ENCODE measurements at places on chromosomes 3 and 15.
A peak's percentile ranks its signal among the peaks of the same experiment; 100 is the strongest.

DNA sequence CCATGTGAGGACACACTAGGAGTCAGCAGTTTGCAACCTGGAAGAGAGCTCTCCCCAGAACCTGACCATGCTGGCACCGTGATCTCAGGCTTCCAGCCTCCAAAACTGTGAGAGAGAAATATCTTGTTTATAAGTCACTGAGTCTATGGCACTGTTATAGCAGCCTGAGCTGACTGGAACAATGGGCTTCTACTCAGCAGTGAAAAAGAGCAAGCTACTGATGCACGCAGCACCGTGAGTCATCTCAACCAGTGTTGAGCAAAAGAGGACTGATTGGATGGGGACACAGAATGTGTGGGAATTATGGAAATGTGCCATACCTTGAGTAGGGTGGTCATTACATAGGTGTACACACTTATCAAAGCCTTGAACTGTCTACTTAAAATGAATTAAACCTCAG lies 230.4 kb downstream of the PLCL2 start:
- DNase-seq, result no peak
- H3K36me3 ChIP-seq, result no peaks in the 10 kb centered on the region
- H3K27ac ChIP-seq, result no peak overlapping the region
- no peaks in the 10 kb centered on the region for H3K4me1 ChIP-seq
- no peak overlapping the region for H3K4me3 ChIP-seq

- H3K36me3 ChIP-seq, result no peaks in the 10 kb centered on the region
- no peak overlapping the region for H3K4me3 ChIP-seq
- H3K4me1 ChIP-seq, result no peaks in the 10 kb centered on the region
- no peaks in the 10 kb centered on the region for H3K27me3 ChIP-seq
- no peak overlapping the region for H3K27ac ChIP-seq
- DNase-seq, result no peak
These were observed 475.0 kb downstream of the TUSC7 start for GRCh38 chr3:117184574-117184973.

- H3K4me3 ChIP-seq, result no peak overlapping the region
- peak overlapping the region; percentile 27 for H3K27ac ChIP-seq
- DNase-seq, result no peak
- no peaks in the 10 kb centered on the region for H3K4me1 ChIP-seq
- no peaks in the 10 kb centered on the region for H3K36me3 ChIP-seq
These were observed 33.9 kb downstream of the DZIP1L start for GRCh38 chr3:138081371-138082084.

DNA sequence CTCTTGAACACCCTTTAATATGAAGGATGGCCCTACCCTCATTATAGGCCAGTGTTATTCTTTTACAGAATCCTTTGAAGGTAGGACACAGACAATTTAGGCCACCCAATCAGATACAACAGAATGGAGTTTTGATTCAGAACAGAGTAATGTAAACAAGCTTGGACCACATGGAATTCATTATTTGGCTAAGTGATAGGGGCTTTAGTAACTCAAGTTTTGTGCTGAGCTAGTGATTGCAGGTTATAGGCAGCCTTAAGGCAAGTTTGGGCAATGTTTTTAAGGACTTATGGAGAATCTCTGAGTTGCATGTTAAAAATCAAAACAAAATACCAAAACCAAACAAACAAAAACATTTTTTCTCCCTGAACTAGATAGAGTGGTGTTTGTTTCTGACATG lies 312.1 kb upstream of the ROBO1 start:
- H3K27ac ChIP-seq, result no peak overlapping the region
- DNase-seq, result no peak
- H3K36me3 ChIP-seq, result no peaks in the 10 kb centered on the region
- H3K27me3 ChIP-seq, result no peaks in the 10 kb centered on the region
- H3K4me1 ChIP-seq, result no peaks in the 10 kb centered on the region

DNA sequence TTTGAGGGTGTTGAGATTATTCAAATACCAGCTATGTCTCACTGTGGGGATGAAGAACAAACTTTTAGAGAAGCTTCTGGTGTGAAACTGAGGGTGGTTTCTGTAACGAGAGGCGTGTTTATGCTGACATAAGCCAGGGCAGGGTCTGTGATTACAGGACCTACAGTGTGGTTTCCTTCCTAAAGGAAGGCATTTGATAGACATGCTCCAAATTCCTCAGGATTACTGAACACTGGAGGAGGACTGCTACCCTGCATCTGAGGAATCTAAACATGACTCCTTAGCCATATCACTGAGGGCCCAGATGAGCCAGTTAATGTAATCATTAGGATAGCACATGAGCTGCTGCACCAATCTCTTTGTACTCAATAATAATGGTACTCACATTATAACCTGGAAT lies 328.4 kb upstream of the UMPS start:
- H3K4me1 ChIP-seq, result no peaks in the 10 kb centered on the region
- no peak for DNase-seq
- H3K27me3 ChIP-seq, result no peaks in the 10 kb centered on the region

GRCh38 chr3:38630070-38630469 lies 19.4 kb downstream of the SCN5A start:
- no peaks in the 10 kb centered on the region for H3K4me1 ChIP-seq
- no peaks in the 10 kb centered on the region for H3K36me3 ChIP-seq
- H3K4me3 ChIP-seq, result no peak overlapping the region
- H3K27ac ChIP-seq, result no peak overlapping the region
- no peak for DNase-seq
